ENCODE measurements at places on chromosomes 16 and 17.

- no peak for DNase-seq
Observed at GRCh38 chr17:50584116-50584515, 23.6 kb downstream of the CACNA1G start.

DNA sequence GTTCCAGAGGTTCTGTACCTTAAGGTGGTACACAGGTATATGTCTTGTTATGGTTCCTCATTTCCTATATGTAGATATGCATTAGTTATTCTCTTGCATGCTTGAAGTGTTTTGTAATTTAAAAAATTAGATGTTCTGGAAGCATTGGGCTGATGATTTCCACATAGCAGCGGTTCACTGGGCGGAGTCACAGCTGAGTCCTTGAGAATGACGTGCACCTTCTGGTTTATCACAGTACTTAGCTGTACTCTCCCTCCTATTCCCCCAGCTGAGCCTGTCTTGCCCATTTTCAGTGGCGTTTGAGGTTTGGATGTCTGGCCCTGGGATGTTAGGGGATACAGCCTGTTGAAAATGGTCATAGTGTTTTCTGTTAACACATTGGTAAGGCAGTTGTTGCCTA is 327.1 kb downstream of the SNX29 start:
- DNase-seq: no peak

GRCh38 chr17:7448461-7448860 is 3.6 kb downstream of the CHRNB1 start:
- no peak for DNase-seq

DNA sequence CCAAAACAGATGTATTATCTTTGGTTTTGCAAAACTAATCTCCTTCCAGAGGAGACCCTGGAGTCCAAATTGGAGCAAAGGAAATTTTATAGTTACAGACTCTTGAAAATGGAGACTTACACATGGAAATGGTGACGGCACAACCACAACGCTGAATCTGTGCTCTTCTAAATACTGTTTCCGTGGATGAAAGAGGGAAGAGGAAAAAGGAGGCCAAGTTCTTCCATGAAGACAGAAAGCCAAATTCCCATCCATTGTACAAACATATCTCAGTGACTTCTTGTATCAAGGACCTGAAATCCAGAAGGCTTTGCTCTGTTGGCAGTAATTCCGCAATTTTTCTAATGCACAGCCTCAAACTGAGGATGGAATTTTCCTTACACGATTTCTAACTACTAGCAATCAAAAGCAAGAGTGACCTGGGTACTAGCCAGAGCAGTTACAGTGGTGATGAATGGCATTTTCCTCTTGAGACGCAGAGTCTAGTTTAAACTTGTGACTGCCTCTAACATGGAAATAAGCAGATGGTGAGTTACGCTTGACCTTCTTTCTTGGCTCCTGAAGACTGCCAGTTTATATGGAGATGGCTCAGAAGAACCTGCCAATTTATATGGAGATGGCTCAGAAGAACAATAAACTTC is 38.5 kb downstream of the VPS53 start:
- DNase-seq: no peak

GRCh38 chr16:4404247-4404966 is 12.0 kb downstream of the CORO7 start:
- DNase-seq: no peak

- DNase-seq: no peak
Observed at GRCh38 chr17:8126491-8127066, 2.7 kb upstream of the HES7 start.

- no peak for DNase-seq
Observed at GRCh38 chr17:65177901-65178300, 40.7 kb downstream of the RGS9 start.

- no peak for DNase-seq
Observed at GRCh38 chr17:1047177-1047878, 50.4 kb downstream of the TIMM22 start.

- DNase-seq: no peak
Observed at GRCh38 chr17:66985338-66986237, 21.1 kb downstream of the CACNG4 start.
